ENCODE measurements at places on chromosomes 2 and 18. TPM values are rescaled to one million over a fixed set of nuclear protein-coding genes. Genes with fewer than 3 reads are reported as not detected.

Gene RGPD4
- total RNA-seq: 0.15 TPM

Gene MERTK
- total RNA-seq: 20.2 TPM

DNA sequence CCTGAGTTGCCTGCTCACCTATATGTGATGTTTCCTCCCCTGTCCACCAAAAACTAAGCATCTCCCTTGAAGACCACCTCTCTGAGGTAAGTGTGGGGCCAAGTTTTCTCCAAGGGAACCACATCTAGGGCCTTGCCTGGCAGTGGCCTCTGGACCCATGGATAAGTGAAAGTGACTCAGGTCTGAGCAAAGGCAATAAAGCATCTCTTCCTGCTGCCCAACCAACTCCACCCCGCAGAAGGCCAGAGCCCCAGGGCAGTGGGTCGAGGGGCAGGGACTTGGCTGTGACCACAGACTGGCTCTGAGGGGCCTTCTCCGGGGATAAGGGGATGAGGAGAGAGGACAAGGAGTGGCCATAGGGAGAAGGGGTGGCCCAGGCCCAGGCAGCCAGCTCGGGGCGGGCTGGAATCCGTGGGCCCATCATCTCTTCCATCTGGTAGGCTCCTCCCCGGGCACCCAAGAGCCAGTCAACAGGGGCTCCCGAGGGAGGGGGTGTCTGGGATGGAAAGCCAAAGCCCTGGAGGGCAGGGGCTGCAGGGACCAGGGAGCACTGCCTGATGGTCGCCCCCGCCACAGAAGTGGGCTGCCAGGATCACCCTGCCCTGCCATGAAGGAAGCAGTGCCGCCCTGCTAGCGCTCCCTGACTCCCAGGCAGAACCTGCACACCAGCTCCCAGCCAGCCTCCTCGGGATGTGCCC, 33.4 kb downstream of the EMX1 start:
- no peak for DNase-seq

DNA sequence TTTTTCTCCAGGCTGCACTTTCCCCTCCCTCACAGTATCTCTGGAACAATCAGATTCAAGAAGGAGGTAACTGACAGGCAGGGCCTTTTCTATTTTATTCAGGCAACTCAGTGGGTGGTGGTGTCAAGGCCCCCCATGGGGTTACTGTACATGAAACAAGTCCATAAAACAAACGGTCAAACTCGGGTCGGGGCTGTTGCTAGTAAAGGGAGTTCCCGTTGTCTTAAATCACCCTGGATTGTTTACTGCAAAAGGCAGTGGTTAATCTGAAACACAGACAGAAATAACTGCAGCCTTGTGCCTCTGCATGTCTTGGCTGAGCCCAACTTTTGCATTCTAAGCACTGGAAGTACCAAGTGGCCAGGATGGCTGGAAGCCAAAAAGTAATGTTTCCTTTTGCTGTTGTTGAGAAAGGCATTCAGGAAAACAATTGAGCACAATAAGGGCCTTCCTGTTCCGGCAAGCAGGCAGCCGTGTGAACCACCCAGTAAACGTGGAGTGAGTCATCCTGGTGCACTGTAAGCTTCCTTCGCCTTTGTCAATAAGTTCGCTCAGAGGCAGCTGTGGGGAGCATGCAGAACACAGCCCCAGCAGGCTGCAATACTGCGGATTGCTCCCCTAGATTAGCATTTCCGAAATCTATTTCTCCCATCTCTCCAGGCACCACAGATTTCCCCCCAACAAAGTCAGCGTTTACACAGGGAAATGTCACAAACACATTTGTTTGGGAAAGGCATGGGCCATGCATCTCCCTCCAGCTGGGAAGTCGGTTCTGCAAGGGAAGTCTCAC, 149.6 kb downstream of the IRS1 start:
- DNase-seq: peak; percentile 95
